ENCODE measurements at places on chromosomes 12 and 14. TPM values are rescaled to one million over a fixed set of nuclear protein-coding genes. Genes with fewer than 3 reads are reported as not detected.

Gene NFATC4
- total RNA-seq, result 1.0 TPM

Gene NGB
- total RNA-seq, result not detected

Gene ANO2
- 29.7 TPM for total RNA-seq

Gene PROX2
- total RNA-seq, result not detected

Gene RTL1
- total RNA-seq, result not detected

Gene SLC6A15
- total RNA-seq, result 7.7 TPM

Gene CEBPE
- total RNA-seq, result not detected

Gene LRCOL1
- 10.1 TPM for total RNA-seq

Gene TEX22
- total RNA-seq, result under 0.01 TPM

Gene KRT77
- total RNA-seq, result not detected

All from dermis microvascular lymphatic vessel endothelial cell (primary cell).